Esophagus muscularis mucosa (tissue), 4 donors: ENCODE measurements at places on chromosomes 16 and 17. TPM values are rescaled to one million over a fixed set of nuclear protein-coding genes. Genes with fewer than 3 reads are reported as not detected.
A peak's percentile ranks its signal among the peaks of the same experiment; 100 is the strongest.

CD300C gene
- total RNA-seq = 0.39 TPM

GP1BA gene
- total RNA-seq = 0.33 TPM

PHF12 gene
- 44.5 TPM for total RNA-seq

CD7 gene
- not detected for total RNA-seq

TEX14 gene
- total RNA-seq = 0.06 TPM

ZNF668 gene
- total RNA-seq = 10.9 TPM

SMPD3 gene
- total RNA-seq = 0.92 TPM

DNA sequence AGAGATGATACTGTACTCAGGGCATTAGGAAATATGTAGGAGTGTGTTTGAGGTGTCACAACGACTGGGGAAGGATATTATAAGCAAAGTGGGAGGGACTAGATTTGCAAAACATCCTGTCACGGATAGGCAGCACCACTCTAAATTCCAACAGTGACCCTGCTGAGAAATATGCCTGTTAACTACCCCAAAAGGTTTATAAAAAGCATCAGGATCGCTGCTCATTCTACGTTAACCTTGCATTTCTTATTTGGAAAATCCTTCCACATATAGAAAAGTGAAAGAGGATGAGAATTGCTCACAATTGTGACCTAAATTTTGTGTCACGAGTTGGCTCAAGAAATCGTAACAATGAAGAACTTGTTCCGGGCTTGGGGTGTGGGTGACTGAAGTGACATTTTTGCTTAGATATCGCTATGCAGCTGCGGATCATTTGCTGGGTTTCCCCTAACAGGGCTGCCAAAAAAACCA is 51.6 kb downstream of the N4BP1 start:
- no peak for DNase-seq
- peak overlapping the region; percentile 49 for H3K27ac ChIP-seq
- H3K36me3 ChIP-seq = peaks cover 12% of the 10 kb centered on the region
- H3K4me1 ChIP-seq = peaks cover 92% of the 10 kb centered on the region
- no peaks in the 10 kb centered on the region for H3K27me3 ChIP-seq

- no peaks in the 10 kb centered on the region for H3K27me3 ChIP-seq
- peak overlapping the region; percentile 93 for H3K27ac ChIP-seq
- no peak overlapping the region for H3K4me3 ChIP-seq
Measured at GRCh38 chr16:17342031-17342430, 128.7 kb downstream of the XYLT1 start.

DNA sequence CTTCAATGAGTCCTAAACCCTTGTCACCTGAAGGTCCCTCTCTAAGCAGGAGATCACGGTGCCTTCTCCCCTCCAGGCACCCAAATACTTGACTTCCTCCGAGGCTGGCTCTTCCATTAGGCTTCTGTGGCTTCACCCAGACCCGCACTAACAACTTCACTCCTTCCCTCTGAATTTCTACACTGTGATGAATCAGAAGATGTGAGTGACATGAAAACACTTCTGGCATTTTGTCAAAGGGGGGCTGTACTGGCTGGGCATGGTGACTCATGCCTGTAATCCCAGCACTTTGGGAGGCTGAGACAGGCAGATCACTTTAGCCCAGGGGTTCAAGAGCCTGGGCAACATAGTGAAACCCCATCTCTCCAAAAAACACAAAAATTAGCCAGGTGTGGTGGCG is 72.6 kb upstream of the CNEP1R1 start:
- no peaks in the 10 kb centered on the region for H3K27me3 ChIP-seq
- no peak for DNase-seq
- no peak overlapping the region for H3K4me3 ChIP-seq
- no peaks in the 10 kb centered on the region for H3K36me3 ChIP-seq
- H3K27ac ChIP-seq = no peak overlapping the region
- H3K4me1 ChIP-seq = no peaks in the 10 kb centered on the region

GRCh38 chr17:6168296-6168695 is 98.1 kb downstream of the WSCD1 start:
- DNase-seq = no peak
- no peaks in the 10 kb centered on the region for H3K27me3 ChIP-seq
- H3K36me3 ChIP-seq = no peaks in the 10 kb centered on the region
- no peak overlapping the region for H3K4me3 ChIP-seq

- H3K4me3 ChIP-seq = no peak overlapping the region
- H3K4me1 ChIP-seq = no peaks in the 10 kb centered on the region
Measured at GRCh38 chr16:28321700-28322411, 29.5 kb downstream of the SBK1 start.

DNA sequence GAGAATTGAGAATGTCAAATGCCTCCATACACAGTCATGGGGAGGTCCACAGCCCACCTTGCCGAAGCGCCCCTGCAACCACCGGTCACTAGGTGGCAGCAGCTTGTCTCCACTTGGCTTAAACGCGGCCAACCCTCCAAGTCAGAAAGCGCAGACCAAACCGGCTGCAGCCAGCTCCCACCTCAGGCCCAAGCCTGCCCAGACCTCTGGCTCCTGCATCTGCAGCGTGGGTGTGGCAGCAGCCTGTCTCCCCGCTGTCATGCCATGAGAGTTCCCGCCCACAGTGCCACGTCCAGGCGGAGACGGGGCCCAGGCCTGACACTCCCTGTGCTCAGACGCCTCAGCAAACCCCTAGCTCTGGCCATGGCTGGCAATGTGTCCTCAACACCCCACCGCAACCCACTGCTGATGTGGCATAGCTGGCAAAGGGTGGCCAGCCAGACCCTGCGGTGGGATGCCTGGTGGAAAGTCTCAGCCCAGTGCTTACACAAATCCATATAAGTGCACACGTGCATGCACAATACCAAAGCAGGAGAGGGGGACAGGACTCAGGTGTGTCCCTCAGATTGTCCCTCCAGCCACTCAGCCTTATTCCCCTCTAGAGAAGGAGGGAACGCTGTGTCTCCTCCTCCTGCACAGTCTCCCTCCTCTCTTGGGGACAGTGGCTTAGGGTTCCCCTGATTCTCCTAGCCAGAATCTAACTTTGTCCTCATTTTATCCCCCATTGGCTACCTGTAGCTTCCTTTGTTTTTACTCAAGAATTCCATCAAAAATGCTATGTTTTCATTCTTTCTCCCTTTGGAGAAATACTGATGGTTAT is 10.9 kb downstream of the COPZ2 start:
- H3K27me3 ChIP-seq = no peaks in the 10 kb centered on the region
- H3K36me3 ChIP-seq = no peaks in the 10 kb centered on the region
- peaks cover 49% of the 10 kb centered on the region for H3K4me1 ChIP-seq
- no peak for DNase-seq
- peak overlapping the region; percentile 75 for H3K27ac ChIP-seq

DNA sequence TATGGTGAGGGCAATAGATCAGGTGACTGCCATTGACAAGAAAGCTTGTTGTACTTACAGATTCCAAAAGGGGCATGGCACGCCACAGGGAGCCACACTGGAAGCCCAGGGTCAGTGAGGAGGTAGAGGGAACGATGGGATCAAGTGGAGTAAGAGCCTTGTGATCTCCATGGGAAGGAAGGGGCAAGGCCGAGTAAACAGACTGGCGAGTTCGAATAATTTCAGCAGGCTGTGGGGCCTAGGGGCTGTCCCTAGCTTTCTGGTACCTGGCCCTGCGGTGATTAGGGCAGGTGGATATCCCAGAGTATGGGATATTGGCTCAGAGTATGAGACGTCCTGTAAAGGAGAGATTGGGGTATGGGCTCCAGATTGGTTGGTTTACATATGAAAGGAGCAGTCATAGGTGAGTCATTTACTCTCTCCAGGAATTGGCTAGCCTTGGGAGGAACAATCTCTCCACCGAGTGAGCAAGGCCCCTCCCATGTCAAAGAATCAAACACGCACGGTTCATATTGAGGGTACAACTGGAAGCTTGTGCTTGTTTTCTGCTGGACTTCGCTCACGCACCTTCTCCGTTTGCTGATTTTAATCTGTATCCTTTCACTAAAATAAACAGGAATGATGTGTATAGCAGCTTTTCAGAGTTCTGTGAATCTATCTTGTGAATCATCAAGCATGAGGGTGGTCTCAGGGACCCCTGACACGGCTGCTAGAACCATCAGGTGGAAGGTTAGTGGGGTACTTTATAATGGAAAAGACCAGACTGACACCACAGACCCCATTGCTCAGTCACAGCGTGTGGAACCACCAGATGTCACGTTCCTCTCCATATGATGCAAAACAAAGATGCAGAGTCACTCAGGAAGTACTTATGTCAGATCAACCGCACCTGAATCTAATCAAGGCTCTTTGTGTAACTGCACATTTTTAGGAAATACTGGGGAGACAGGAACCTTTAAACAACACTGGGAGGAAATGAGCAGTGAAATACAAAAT is 27.9 kb downstream of the GABARAPL2 start:
- peaks cover 30% of the 10 kb centered on the region for H3K4me1 ChIP-seq
- H3K4me3 ChIP-seq = no peak overlapping the region
- DNase-seq = no peak
- H3K27me3 ChIP-seq = no peaks in the 10 kb centered on the region
- H3K27ac ChIP-seq = no peak overlapping the region

DNA sequence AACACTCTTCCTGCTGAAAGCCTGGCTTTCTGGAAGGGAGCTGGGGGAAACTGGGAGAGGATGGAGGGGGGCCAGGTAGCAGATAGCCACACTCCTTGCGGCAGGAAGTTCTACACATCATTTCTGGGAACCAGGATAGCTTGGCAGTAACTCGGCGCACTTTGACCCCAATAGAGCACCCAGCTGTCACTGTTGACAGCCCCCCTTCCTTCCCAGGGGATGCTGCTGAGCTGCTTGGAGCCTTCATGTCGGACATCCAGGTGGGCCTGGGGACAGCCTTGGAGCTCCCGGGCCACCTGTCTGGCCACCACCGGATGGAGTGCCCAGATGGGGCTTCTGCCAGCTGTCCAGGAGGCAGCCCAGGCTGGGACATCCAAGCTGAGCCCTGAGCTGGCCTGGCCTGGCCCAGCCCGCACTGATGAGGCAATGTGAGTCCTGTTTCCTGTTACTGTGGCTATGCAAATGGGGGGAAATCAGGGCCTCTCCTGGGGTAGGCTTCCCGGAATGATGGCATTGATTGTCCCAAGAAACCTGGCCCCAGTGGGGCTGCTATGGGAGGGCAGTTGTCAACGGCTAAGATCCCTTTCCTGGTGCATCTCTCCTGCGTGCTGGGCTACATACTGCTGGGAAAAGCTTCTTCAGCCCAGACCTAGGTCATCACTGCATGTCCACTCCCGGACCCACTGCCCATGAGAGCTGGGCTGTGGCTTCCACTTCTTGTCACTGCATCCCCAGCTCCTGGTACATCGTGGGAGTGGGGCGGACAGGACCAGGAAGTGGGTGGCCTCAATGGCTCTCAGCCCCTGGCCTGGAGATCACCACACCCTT is 50.0 kb downstream of the SOCS1 start:
- peaks cover 6% of the 10 kb centered on the region for H3K4me1 ChIP-seq
- H3K4me3 ChIP-seq = no peak overlapping the region
- H3K36me3 ChIP-seq = no peaks in the 10 kb centered on the region
- no peak overlapping the region for H3K27ac ChIP-seq
- no peaks in the 10 kb centered on the region for H3K27me3 ChIP-seq
- DNase-seq = no peak

DNA sequence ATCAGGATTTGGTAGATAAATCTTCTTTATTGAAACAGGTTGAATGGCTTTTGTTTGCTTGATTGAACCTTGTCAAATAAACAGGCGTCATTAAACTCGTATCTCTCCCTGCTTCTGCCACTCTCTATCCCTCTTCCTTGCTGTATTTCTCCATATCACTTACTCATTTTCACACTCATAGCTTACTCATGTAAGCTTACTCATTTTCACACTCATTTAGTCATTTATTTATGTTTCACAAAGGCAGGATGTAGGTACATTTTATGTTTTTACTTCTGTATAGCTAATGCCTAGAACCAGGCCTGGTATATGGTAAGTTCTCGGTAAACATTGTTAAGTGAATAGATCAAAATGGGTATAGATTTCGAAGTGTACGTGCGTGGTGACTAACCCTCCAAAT is 450.0 kb downstream of the PMP22 start:
- H3K4me3 ChIP-seq = no peak overlapping the region
- H3K27me3 ChIP-seq = no peaks in the 10 kb centered on the region
- H3K36me3 ChIP-seq = no peaks in the 10 kb centered on the region
- DNase-seq = no peak
- no peak overlapping the region for H3K27ac ChIP-seq
- H3K4me1 ChIP-seq = no peaks in the 10 kb centered on the region

GRCh38 chr16:87897521-87898505 is 28.5 kb upstream of the SLC7A5 start:
- peaks cover 15% of the 10 kb centered on the region for H3K27me3 ChIP-seq
- H3K4me1 ChIP-seq = peaks cover 8% of the 10 kb centered on the region
- H3K27ac ChIP-seq = no peak overlapping the region
- H3K36me3 ChIP-seq = no peaks in the 10 kb centered on the region

- H3K27ac ChIP-seq = peak overlapping the region; percentile 65
- no peak overlapping the region for H3K4me3 ChIP-seq
- no peaks in the 10 kb centered on the region for H3K27me3 ChIP-seq
- peaks cover 20% of the 10 kb centered on the region for H3K4me1 ChIP-seq
- DNase-seq = no peak
Measured at GRCh38 chr17:2983255-2983654, 80.2 kb downstream of the OR1D5 start.

DNA sequence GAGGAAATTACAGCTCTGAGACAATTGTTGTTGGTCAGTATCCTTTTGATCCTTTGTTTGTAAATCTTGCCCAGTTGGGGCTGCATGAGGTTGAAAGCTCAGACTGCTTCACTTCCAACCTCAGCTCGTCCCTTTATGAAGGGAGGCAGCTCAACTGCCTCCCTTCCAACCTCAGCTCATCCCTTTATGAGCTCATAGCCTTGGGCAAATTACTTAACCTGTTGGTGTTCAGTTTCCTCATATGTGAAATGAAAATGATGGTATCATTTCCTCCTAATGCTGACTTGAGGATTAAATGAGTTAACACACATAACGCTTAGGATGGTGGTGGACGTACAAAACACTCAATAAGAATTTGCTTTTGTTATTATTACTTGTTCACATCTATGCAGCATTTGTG is 265.1 kb downstream of the CDH13 start:
- H3K36me3 ChIP-seq = no peaks in the 10 kb centered on the region
- no peak overlapping the region for H3K27ac ChIP-seq
- DNase-seq = no peak
- H3K4me3 ChIP-seq = no peak overlapping the region
- no peaks in the 10 kb centered on the region for H3K4me1 ChIP-seq

- DNase-seq = no peak
- no peak overlapping the region for H3K4me3 ChIP-seq
- no peaks in the 10 kb centered on the region for H3K4me1 ChIP-seq
Measured at GRCh38 chr16:13426269-13426668, 493.7 kb upstream of the ERCC4 start.

DNA sequence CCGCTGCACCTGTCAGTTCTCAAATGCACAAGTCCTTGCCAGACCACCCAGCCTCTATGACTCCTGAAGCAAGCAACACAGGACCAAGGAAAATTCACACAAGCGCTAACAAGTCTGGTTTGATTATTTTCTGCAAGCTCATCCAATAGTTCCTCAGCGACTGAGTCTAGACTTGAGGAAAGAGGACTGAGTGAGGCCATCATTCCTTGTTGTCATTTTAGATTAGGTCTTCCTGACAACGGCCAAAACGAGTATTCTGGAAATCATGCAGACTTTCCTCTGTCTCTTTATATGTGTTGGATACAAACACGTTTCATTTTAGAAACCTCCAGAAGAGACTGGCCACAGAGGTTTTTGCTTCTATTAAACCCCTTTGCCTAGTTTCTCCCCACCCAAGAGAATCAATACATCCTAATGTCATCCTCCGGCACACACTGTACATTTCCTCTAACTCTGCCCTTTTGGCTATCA is 561 bp downstream of the CCDC47 start:
- peaks cover 45% of the 10 kb centered on the region for H3K4me1 ChIP-seq
- peak overlapping the region; percentile 97 for H3K4me3 ChIP-seq
- no peak for DNase-seq
- no peaks in the 10 kb centered on the region for H3K27me3 ChIP-seq
- H3K27ac ChIP-seq = peak overlapping the region; percentile 97

GRCh38 chr17:28357901-28358197 is 522 bp upstream of the POLDIP2 start:
- peaks cover 21% of the 10 kb centered on the region for H3K4me1 ChIP-seq
- peak overlapping the region; percentile 95 for H3K27ac ChIP-seq
